ENCODE measurements at places on chromosomes 5 and 9.

- no peak for DNase-seq
Measured at GRCh38 chr9:70506159-70506558, 91.7 kb upstream of the KLF9 start.

DNA sequence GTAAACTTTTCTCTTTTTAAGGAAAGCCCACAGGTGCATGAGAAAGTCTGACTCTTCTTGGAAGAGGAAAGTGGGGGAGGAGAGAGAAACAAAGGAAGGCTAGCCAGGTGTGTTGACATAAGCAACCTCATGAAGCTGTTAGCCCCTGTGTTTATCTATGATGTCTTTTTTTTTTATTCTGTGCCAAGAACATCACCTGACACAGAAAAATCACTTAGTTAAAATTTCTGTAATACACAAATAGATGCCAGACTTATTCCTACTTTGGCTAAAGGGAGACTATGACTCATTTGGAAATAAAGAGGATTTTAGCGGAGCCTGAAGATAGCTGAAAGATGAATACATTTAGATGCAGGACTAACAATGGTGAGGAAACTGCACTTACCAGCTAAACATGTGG is 58.3 kb downstream of the BAAT start:
- no peak for DNase-seq

GRCh38 chr5:113195771-113196170 is 219.2 kb downstream of the DCP2 start:
- no peak for DNase-seq

GRCh38 chr5:167903659-167904058 is 387.8 kb upstream of the WWC1 start:
- peak; percentile 67 for DNase-seq

DNA sequence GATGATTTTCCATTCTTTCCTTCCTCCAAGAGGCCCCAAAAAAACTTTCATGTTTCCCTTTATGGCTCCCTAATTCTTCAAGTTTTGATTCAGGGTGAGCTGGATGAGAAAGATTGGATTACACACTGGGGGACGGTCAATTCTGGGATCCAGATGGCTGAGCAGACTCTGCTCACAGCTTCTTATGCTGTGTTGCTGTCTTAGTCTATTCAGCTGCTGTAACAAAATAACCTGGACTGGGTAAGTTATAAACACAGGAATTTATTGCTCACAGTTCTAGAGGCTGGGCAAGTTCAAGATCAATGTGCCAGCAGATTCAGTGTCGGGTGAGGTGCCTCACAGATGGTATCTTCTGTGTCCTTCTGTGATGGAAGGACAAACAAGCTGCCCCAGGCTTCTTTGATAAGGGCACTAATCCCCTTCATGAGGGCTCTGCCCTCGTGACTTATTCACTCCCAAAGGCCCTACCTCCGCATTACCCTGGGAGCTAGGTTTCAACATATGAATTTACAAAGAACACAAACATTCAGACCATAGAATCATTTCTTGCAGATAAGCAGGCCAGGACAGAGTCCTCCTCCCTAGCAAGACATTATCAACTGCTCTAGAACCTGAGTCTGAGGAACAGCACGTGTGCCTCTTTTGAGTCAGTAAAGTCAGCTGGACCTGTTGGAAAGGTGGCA is 23.1 kb upstream of the SMAD5 start:
- no peak for DNase-seq

DNA sequence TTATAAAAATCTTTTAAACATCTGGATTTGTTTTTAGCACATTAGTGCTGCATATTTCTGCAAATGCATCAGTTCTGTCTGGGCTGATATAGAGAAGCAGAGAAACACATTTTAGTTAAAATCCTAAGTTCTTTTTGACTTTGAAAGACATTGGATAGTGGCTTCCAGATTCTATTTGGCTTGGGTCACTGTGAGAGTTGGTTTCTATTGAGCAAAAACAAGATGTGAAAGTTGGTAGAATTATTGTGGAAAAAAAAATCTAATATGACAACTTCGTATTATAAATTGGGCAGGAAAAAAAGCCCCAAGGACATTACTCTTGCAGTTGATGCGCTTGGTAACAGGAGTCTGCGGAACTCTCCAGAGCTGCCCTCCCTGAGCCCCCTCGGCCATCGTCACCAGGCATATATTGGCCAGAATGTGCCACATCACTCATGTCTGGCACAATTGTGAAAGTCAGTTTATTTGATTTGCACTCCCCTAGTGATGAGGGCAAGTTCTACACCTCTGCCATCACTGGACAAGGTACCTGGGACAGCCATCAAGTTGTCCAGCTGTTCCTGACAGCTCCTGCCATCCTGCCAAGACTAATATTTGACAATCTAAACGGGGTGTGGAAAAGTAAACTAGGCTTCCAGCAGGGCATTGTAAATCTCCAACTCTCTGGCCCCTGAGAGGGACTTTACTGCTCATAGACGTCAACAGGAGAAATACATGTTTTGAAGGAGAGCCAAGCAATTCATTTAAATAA is 334.5 kb downstream of the TENT4A start:
- no peak for DNase-seq

DNA sequence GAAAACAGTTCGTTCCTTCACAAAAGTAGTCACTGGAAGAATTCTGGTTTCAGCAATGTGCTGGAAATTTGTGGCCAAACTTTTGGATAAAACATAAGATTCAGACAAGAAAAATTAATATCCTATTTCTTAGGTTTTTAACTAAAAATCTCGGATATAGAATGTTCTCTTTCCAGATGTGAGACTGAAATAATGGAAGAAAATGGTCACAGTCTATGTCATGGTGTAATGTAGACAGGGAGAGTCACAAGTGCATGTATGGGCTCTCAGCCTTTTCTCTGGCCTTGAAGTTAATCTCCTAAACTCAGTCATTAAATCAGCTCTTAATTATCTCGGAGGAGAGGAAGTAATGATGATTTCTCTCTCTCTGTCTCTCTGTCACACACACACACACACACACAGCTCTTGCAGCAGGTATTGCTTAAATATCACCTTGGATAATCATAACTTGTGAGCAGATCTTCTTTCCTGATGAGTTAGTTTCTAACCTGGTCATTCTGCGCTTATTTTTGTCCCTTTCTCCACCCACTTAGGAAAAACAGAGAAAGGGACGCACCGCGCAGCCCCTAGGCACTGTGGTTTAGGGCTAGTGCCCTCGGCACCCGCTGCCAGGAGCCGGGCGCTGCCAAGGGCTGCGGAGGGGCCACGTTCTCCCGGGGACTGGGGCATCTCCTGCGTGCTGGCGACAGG is 672 bp upstream of the ITGA2 start:
- no peak for DNase-seq

DNA sequence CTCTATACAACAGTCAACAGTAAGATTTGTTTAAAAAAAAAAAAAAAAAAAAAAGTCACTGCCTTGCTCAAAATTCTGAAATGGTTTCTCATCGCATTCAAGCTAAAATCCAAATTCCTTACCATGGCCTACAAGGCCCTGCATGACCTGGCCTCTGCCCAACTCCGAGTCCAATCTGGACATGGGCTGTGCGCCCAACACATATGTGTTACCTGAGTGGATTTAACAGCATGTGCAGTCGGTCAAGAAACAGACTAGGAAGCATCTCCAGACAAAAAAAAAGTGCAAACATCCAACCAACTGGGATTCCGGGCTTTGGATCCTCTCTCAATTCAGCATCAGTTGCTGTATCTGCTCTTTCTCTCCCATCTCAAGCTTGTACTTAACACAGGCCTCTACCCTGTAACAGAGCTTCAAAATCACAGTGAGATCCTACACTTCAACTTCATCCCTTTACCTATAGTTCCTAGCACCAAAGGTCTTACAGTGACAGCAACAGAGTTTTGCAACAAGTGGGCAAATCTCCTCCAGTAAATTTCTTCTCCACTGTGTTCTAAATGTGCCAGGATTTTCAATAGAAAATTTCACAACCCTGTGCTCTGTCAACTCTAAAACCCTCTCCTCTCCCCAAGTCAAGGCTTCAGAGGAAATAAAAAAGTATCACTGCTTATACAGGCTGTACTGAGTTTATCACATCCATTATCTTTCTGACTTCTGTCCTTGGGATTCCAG is 19.6 kb downstream of the ZNF608 start:
- DNase-seq: no peak
